ENCODE measurements at places on chromosomes 12 and 14.
A peak's percentile ranks its signal among the peaks of the same experiment; 100 is the strongest.

GRCh38 chr14:74464785-74465184, 28.3 kb downstream of the NPC2 start:
- no peak for DNase-seq

DNA sequence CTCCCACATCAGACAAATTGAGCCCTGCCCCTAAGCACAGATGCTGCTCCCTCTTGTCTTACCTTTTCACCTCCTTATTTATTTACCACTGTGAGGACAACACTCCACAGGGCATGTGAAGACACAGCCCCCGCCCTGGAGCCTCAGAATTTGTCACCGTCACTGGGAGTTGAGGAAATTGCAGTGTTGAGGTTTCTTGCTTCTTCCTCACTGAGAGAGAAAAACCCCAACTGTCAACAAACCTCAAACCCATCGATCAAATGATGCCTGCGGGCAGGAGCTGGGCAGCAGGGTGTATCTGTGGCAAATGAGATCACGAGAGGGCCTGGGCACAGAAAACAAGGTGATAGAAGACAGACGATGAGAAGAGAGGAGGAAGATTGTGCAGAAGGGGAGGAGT, 30.5 kb upstream of the PLEKHG3 start:
- DNase-seq = peak; percentile 5

DNA sequence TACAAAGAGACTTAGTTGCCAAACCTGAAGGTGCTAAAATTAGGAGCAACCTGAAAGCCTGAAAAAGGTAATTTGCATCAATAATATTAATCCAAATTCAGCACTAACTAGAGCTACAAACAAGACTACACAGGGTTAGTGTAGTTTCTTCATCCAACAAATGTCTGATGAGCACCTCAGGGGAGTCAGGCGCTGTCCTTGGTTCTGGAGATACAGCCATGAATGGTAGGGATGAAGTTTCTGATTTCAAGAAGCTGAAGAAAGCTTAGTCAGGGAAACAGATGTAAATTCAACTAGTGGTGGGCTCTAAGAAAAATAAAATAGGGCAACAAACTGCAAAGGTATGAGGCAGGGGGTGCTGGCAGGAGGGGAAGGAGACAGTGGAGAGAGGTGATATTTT, 266.3 kb downstream of the GLT1D1 start:
- no peak for DNase-seq

GRCh38 chr14:22653012-22653621, 9.0 kb upstream of the OR6J1 start:
- DNase-seq = peak; percentile 50

GRCh38 chr12:16636435-16637055, 30.6 kb upstream of the LMO3 start:
- DNase-seq = no peak
